ENCODE measurements at places on chromosomes 12 and 14.
A peak's percentile ranks its signal among the peaks of the same experiment; 100 is the strongest.

- no peak for DNase-seq
These were observed 192.4 kb downstream of the FUT8 start for GRCh38 chr14:65604936-65605335.

DNA sequence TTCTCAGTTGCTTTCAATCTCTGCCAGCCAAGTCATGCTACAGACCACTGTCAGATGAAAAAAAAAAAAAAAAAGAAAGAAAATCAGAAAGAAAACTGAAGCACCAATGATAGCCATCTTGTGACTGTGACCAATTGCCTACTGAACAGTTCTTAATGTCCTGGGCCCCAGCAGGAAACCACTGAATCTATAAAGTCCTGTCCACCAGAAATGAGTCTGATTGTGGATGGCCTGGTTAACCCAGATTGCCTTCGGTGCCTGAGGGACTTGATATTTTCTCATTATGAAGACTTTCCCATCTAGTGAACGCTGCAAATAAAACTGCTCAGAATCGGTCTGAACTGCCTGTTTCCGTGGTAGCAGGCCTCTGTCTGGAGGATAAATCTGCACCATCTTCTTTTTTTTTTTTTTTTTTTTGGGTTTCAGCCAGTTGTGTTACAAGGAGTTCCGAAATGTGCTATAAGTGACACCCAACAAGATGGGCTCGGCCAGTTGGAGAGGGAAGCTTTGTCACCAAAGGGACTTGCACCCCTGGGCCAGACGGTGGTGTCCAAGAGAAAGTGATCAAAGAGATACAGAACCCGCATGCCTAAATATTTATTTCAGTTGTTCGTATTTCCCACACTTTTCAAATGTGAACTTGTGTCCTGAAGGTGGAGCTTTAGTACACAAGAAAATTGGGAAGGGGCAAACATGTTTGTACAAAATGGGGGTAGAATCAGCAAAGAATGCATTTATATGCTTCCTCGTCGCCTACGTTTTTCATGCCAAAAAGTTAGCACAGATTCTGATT lies 3.0 kb upstream of the PLXNC1 start:
- DNase-seq = peak; percentile 46

DNA sequence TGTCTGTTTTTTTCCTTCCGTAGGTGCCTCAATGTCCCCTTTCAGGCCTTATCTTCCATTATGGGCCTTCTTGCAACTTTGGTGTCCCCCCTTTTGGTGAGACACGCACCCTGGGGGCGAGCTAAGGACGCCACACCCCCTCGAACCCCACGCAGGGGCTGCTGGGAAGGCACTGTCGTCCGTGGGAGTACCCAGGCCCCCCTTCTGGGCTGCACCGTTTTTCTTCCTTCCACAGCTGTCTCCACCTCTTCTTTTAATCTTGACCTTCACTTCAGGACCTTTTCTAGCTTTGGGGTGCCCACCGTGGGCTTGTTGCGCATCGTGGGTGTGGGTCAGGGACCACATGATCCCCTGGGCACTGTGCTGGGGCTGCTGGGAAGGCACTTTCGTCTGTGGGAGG lies 271.8 kb downstream of the ALG10 start:
- DNase-seq = no peak

GRCh38 chr12:16189849-16190248 lies 87.6 kb downstream of the SLC15A5 start:
- peak; percentile 40 for DNase-seq

GRCh38 chr12:75820848-75821578 lies 210.6 kb downstream of the PHLDA1 start:
- no peak for DNase-seq

All from hepatocyte (in vitro differentiated cells).